ENCODE measurements at places on chromosomes 7 and 10.

GRCh38 chr10:5840314-5841307 lies 27.4 kb upstream of the GDI2 start:
- DNase-seq: peak; percentile 43

GRCh38 chr10:78516756-78517155 lies 483.1 kb downstream of the RPS24 start:
- no peak for DNase-seq

GRCh38 chr10:84294766-84295447 lies 33.5 kb upstream of the CCSER2 start:
- DNase-seq: no peak

DNA sequence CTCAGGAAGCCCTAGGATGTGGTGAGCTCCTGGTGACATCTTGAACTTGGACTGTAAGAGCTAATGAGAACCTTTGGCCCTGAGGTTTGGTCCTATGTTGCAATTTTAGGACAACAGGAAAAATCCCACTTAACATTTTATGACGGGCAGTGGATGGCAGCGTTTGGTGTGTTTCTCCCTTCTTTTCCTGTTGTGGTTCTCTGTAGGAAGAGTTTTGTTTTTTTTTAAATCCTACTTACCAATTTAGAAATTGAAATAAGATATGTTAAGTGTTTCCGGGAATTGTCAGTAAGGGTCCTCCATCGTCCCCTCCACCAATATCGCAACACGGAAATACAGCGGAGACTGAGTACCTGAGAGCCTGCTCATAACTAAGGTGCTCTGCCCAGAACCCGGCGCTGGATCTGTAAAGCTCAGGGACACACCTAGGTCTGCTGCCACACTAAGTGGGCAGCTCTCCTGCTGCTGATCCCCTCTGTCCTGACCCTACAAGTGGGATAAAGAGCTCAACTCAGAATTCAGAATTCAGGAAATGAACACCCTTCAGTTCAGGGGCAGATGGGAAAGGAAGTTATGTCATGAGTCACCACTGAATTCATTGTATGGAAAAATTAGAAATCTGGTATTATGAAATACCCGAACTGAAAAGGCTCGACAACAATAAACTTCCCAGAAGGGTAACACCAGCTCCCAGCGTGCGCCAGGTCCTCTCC lies 9.1 kb upstream of the PROSER2 start:
- DNase-seq: no peak

DNA sequence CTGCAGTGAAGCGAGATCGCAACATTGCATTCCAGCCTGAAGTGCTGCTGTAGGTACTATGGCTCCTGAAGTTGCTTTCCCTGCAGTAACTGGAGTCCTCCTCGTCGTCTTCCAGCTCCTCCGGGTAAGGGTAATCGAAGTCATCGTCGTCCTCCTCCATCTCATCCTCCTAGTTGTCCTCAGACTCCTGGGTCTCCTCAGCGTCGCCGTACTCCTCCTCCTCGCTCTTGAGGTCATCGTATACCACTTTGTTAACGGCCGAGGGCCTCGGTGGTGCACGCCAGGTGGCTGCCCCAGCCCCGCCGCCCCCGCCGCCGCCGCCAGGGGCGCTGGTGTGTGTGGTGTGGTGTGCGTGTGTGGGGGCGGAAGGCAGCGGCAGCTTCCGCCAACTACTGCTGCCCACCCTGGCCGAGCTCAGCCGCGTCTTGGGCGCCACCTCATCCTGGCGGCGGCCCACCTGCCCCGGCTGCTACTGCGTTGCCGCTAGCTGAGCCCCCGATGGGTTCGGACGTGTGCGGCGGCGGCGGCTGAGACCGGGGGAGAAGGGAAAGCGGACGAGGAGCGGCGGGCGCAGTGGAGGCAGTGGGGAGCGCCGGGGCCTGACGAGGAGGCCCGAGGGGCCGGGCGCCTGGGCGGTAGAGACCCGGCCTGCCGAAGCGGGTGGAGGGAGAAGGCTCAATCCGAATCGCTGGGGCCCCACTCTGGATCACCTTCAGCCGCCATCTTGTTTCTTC lies 11.8 kb upstream of the ACBD5 start:
- peak; percentile 29 for DNase-seq

GRCh38 chr10:106500925-106501525 lies 663.5 kb downstream of the SORCS1 start:
- DNase-seq: peak; percentile 10

GRCh38 chr7:157301610-157302120 lies 35.1 kb upstream of the DNAJB6 start:
- DNase-seq: no peak

DNA sequence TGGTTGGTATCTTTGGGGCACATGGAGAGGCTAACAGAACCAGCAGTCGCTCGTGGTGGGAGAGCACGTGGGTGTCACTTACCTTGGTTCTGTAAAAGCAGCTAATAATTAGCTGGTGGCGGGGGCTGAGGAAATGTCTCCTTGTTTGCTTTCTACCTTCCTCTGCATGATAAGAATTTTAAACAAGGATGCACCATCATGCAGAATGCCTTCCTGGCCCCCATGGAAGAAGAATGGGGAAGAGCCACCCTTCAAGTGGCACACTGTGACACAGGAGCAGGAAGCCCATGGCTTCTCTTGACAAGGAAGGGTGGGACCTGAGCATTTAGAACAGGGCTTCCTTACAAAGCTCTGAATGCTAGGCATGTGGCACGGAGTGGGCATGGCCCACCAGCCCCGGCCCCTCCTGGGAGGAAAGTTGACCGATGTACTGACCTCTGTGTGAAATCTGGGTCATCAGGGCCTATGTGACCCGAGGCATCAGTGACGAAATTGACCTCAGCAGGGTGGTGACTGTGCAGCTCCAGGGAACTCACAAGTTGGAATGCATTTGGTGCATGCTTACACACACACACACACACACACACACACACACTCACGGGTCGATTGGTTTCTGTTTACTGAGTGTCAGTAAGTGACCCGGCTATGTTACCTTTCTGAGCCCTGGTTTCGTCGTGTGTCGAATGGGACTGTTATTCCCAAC lies 116.9 kb upstream of the ANLN start:
- DNase-seq: no peak

- peak; percentile 46 for DNase-seq
These were observed 4.1 kb upstream of the C10orf120 start for GRCh38 chr10:122703483-122704448.

DNA sequence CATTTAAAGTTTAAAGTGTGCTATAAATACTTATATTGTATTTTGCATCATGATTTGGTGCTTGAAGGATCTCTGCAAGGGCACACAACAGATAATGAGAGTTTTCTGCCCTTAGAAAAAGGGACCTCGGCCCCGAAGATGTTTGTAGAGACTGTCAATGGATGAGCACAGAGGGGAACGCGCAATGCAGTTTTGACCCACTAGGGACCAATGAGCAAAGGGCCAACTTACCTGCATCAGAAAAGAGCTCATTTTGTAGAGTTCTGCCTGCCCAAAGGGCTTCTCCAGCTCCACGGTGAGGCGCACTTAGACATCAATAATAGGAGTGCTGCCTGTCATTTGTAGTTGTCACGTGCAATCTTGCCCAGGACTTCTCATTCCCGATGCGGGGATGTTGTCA lies 91.1 kb downstream of the BUB3 start:
- no peak for DNase-seq
